Effector CD4-positive, alpha-beta T cell (primary cell): ENCODE measurements at places on chromosomes 1 and 21.

GRCh38 chr1:244301595-244302130 lies 150.0 kb downstream of the ADSS2 start:
- DNase-seq = no peak

GRCh38 chr1:248884632-248885295 lies 21.3 kb upstream of the PGBD2 start:
- DNase-seq = no peak

DNA sequence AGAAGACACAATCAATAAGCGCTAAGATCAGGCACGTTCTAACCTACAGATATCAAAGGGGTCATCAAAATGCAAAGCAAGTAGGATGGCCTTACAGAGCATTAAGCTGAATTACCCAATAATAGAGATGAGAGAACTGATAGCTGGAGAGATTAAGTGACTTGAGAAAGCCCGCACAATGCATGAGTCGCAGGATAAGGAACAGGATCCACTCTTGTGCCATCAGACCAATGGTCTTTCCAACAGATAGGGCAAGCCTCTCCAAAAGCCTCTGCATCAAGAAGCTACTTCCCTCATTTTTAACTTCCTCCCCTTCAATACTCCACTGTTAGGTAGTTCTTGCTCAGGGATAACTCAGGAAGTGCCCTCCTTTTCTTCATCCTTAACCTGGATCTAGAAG lies 2.6 kb downstream of the CHML start:
- DNase-seq = no peak

GRCh38 chr1:12142891-12143630 lies 23.7 kb upstream of the TNFRSF1B start:
- DNase-seq = no peak

DNA sequence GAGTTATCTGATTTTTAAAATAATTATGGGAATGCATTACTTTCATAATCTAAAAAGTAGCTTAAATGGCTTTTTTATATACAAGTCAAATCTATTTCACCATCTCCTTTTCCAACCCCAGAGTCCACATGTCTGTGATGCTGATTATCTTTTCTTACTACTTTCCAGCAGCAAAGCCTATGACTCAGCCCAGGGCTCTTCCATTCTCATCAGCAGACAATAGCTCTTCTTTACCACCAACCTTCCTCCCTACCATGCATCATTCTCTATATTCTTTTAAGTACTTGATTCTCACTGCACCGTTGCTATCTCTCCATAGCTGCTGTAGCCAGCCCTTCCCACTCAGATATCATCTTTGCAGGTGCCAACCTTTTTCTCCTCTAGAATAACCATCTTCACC lies 61.3 kb downstream of the OVGP1 start:
- DNase-seq = no peak
